ENCODE measurements at places on chromosomes 4 and X. TPM values are rescaled to one million over a fixed set of nuclear protein-coding genes. Genes with fewer than 3 reads are reported as not detected.

Gene TLR7
- 0.07 TPM for total RNA-seq

Gene TEX13A
- total RNA-seq, result not detected

Gene CDKL5
- total RNA-seq, result 19.2 TPM

Gene MTMR1
- total RNA-seq, result 18.6 TPM

Gene GABRQ
- total RNA-seq, result 0.43 TPM

Gene HHIP
- total RNA-seq, result 4.0 TPM

Gene AMBN
- not detected for total RNA-seq

Gene CRMP1
- 59.6 TPM for total RNA-seq

Gene PTPN13
- total RNA-seq, result 50.3 TPM

Gene CDKL2
- total RNA-seq, result 4.7 TPM

Gene SLC30A9
- total RNA-seq, result 73.2 TPM

Gene EGFL6
- total RNA-seq, result not detected

Gene PPBP
- not detected for total RNA-seq

Gene RBM46
- not detected for total RNA-seq

Gene IBSP
- not detected for total RNA-seq

Gene DNAJB14
- 68.5 TPM for total RNA-seq

Gene FAT4
- 8.0 TPM for total RNA-seq

Gene HDAC6
- total RNA-seq, result 60.6 TPM

Gene EXOC1L
- total RNA-seq, result not detected

Gene PRICKLE3
- total RNA-seq, result 14.2 TPM

Gene DDX53
- total RNA-seq, result not detected

Gene TRAM1L1
- total RNA-seq, result 3.1 TPM

Gene SORCS2
- 25.7 TPM for total RNA-seq

Gene CABS1
- total RNA-seq, result not detected

Gene BGN
- 87.7 TPM for total RNA-seq

Gene TMEM165
- total RNA-seq, result 128 TPM

Gene AFP
- total RNA-seq, result 8.6 TPM

Gene NSUN7
- total RNA-seq, result 2.1 TPM

Gene AP1AR
- 20.0 TPM for total RNA-seq

Gene SPANXD
- not detected for total RNA-seq

Gene WDFY3
- 89.5 TPM for total RNA-seq

Gene FHIP1A
- total RNA-seq, result 4.1 TPM

Gene NUDT11
- total RNA-seq, result 12.7 TPM

Gene APLN
- 2.1 TPM for total RNA-seq

Gene SRPK3
- not detected for total RNA-seq

Gene ETDB
- not detected for total RNA-seq

Gene FAM9B
- not detected for total RNA-seq

Gene FAM9C
- not detected for total RNA-seq

Gene PSAPL1
- not detected for total RNA-seq

Gene COL25A1
- total RNA-seq, result 10.5 TPM

Gene DCAF12L2
- 0.59 TPM for total RNA-seq

Gene TMEM164
- total RNA-seq, result 17.6 TPM

Gene MAOB
- 0.77 TPM for total RNA-seq

Gene TMSB15A
- total RNA-seq, result 0.46 TPM

Gene DCAF4L1
- total RNA-seq, result 0.29 TPM

Gene MGAT4D
- not detected for total RNA-seq

Gene PRDM8
- 0.19 TPM for total RNA-seq

Gene MMRN1
- 0.17 TPM for total RNA-seq

Gene HTATSF1
- 29.1 TPM for total RNA-seq

Gene KLB
- not detected for total RNA-seq

Gene DACH2
- 0.16 TPM for total RNA-seq

Gene SULT1E1
- not detected for total RNA-seq

Gene RPL9
- 963 TPM for total RNA-seq

Gene PCDH10
- 12.5 TPM for total RNA-seq

All from astrocyte (in vitro differentiated cells and primary cell).